ENCODE measurements at places on chromosomes 6 and 20.

GRCh38 chr20:46955601-46956556, 61.2 kb downstream of the EYA2 start:
- DNase-seq, result no peak

GRCh38 chr20:1171461-1172093, 13.2 kb downstream of the TMEM74B start:
- DNase-seq, result peak; percentile 52

GRCh38 chr6:10411971-10412460, 2.9 kb downstream of the TFAP2A start:
- DNase-seq, result peak; percentile 56

GRCh38 chr20:44738813-44739477, 6.7 kb upstream of the KCNK15 start:
- DNase-seq, result peak; percentile 54

DNA sequence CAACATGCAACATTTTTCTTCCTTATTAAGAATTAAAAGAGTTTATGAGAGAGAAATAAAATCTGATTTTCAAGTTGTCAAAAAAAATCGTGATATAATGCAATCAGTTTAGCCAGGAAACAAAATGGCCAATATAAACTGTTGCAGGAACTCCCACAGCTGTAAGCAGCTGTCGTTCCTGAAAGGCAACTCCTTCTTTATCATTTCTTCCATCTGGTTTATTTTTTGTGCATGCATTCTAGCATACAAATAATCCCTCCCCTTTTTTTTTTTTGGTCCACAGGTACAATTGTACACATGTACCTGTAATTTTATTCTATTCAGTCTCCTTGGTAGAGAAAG, 19.7 kb downstream of the TRAF3IP2 start:
- DNase-seq, result no peak

GRCh38 chr20:32987044-32987825, 17.0 kb downstream of the SUN5 start:
- DNase-seq, result no peak

DNA sequence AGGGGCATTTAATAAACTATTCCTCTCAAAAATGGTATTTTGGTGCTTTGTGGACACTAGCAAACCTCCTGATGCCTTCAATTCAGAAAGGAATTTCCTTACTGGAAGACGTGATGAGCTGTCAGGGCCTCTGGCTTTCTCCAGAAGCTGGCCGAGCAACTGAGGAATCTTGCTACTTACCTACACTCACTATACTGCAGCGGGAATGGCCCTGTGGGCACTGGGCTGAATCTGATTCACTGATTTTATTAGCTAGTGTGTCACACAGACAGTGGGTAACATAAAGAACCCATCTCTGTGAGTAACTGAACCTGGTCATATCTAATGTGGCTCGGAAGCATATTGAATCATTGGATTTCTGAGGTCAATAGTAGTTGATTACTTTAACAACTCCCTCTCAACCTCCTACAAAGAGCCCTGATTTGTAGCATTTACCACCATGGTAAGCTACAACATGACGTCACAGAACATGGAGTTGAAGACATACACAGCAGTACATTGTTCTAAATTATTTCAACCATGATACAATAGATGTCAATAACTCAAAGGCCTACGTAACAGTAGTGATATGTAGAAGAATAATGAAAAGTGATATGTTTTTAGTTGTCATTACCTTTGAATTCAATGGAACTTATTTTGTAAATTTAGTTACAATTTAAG, 232.1 kb downstream of the SYNE1 start:
- no peak for DNase-seq

DNA sequence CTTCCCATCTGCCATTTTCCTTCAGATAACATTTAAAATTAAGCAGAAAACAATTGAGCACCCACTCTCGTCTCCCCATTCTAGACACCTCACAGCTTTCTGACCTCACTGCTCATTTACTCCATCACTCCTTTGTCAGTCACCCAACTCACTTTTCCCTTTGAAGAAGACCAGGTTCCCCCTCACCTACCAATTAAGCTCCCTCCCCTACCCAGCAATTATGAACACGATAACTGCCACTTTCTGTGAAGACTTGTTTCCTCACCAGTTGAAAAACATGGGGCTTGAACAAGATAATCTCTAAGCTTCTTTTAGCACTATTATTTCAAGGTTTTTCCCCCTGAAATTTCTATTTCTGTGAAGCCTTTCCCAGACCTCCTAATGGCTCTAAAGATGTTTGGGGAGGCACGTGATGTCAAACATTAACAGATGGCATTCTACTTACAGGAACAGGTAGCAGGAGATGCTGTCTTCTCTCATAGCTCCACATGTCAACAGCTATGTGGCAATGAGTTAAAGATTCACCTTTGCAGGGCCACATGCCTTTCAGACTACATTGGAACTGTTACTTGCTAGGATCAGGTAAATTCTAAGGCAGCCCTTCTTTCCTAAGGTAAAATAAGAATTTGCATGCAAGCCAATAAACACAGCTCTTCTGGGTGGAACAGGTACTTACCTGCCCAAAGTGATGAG, 24.8 kb upstream of the SLA2 start:
- DNase-seq, result no peak

DNA sequence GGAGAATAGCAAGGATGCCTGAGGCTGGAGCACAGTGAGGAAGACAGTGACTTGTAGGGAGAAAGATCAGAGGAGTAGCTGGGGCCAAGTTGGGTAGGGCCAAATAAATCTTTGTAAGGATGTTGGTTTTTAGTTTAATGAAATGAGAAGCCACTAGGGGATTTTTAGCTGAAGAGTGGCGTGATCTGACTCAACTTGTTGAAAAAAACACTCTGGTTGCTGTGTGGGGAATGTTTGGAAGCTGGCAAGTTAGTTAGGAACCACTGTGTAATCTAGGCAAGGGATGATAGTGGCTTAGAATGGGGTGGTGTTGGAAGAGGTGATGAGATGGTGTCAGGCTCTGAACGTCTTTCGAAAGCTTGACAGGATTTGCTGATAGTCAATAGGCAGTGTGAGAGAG, 176.1 kb upstream of the HDDC2 start:
- DNase-seq, result no peak

DNA sequence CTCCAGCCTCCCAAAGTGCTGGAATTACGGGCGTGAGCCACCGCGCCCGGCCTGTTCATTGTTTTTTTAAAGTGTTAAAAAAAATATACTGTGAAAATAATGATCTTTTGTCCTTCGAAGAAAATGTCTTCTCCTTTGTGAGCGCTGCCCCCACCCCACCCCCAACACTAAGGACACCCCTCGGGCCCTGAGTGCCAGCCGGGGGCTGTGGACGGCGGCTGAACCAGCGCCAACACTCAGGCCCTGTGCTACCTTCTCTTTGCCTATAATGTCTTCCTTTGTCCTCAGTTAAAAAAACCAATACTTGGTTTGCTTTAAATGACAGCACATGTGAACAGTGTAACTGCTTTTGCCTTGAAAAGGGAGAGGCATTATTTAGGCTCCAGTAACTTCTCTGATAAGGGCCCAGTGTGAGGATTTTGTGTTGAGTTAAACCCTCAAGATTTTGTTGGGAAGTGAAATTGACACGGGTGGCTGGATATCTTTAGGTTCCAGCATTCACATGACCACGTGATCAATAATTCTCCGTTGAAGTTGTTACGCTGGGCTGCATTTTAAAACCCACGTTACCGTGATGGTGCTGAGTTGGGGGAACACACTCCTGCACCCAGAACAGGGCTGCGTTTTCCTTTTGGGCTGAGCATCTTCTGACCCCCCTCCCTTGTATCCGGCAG, 9.5 kb upstream of the ADRM1 start:
- DNase-seq, result no peak

DNA sequence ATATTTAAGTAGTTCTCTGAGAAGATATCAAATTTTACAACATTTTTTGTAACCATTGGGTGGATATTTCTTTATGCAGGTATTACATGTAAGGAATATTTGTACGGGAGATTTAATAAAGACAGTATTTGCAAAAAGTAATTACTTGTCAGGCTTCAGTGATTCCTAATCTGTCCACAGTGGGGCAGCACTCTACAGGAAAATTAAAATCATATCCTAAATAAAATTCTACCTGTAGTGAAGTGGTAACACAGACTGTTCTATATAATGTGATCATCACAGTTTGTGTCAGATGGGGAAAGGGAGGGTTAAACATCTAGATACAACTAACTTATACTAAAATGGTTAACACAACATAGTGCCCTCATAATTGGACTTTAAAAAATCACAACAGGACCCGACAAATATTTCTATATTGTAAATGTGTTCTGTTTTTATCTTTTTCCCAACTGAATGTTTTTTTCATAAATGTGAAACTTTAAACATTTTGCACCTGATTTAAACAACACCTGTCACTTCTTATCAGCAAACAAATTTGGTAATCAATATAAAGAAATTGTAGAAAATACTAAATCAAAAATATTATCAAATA, 145.6 kb upstream of the MANEA start:
- DNase-seq, result peak; percentile 52

GRCh38 chr6:157845493-157846259, 22.6 kb downstream of the SNX9 start:
- no peak for DNase-seq

DNA sequence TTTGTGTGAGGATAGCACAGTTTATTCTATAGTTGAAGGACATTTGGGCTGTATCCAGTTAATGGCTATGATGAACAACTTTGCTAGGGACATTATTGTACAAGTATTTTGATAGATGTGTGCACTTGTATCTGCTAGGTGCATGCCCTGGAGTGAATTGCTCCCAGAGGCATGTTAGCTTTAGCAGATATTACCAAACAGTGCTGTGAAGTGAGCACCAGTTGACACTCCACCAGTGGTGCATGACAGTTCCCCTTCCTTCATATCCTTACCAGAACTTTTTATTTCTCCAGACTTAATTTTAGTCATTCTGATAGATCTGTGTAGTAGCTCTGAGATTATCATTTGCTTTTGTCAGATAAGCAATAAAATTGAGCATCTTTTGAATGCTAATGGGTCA, 48.9 kb upstream of the ENPP5 start:
- no peak for DNase-seq

- DNase-seq, result no peak
Observed at GRCh38 chr6:113457198-113457597, 399.9 kb upstream of the MARCKS start.

DNA sequence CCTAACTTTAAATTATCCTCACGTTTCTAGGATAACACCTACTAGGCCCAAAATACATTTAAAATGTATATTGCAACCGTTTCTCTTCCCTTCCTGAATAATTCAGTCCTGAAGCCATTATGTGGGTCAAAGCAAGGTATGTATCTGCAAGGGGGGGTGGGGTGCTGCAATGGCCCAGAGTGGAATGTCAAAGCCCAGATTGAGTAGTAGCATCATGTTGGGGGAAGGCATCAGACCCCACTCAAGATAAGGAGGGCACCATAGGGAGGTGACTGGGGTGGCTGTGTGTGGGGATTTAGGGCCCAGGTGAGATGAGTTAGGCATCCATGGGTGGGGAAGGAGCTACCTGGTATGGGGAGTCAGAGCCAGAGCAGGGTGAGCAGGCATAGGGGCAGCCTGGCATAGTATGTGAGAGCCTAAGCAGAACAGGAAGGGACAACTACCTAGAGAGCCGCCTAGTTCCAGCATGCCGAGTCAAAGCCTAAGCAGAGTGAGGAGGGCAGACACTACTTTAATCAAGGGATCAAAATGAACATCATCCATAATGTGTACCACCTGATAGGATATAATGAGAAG, 48.2 kb downstream of the ZNF292 start:
- no peak for DNase-seq

DNA sequence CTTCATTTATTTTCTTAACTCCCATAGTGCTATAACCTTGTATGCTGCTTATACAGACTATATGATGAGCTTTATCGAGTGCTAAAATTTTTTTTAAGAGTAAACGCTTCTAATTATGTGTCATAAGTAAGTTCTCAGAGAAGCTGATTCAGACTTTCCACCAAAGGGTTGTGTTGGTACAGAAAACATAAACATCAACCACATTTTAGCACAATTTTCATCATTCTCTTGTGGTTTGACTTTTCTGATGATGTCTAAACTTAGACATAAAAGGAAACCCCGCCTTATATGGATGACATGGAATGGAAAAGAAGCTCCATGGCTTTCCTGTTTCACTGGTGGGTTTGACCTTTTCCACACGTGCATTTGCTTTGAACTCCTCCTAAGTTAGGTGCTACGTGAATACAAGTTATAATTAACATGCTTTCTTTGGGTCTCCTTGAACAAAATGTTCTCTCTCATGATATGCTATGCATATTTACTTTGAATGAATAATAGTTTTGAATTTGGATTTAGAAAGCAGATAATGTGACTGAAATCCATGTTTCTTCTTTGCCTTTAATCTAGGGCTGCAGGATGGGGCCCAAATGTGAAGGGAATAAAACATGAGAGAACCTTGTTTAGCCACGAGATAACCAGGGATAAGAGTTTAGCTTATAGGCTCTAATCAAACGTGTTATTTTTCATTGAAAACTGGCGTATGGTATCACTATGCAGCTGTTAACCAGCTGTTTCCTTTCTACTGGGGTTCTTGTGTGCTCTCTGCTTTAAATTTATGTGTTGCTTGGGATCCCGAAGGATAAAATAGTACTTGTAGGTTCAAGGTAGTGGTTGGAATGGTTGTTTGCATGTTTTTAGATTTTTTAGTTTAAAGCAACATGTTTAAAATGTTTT, 127.1 kb upstream of the AHI1 start:
- DNase-seq, result no peak

DNA sequence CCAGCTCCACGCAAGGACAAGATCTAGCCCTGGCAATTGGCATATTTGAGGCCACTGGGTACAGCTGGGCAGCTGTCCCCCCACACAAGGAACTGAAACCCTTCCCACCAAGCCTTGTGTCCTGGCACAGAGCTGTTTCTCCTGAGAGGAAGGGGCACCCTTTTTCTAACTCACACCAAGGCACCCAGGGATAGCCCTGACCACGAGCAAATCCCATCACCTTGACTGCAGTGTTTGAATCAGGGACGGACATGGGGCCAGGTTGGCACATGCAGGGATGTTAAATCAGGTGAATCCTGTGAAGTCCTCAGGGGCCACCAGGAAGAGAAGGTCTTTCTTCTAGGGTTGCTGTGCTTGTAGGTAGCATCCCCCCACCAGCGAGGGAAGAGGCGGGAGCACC, 246.6 kb downstream of the PREX1 start:
- DNase-seq, result no peak

DNA sequence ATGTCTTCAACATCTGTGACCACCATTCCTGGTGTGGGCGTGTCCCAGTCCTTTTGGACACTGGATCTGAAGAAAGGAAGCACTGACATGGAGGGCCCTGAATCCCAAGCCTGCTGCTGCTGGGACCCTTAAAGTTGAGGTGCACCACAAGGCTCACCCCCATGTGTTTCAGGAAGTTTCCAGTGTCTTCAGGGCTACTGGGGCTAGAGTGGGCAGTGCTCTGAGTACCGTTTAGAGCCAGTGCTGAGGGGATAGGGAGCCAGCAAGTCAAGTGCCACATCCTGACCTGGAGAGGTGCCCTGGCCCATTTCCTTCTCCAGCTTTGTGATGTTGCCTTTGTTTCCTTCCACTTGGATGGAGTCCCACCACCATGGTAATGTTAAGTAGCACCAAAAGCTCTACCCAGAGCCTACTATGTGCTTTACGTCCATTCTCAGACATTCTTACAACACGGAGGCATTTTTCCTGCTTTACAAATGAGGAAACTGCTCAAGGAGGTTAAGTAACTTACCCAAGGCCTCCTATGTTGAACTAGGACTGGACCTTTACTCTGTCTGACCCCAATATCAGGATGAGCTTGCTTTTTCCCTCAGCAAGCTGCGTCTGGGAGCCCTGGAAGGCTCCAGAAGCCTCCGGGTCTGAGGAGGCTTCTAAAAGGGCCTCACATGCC, 552 bp upstream of the DEF6 start:
- DNase-seq, result no peak

GRCh38 chr6:98467091-98467490, 367.3 kb upstream of the POU3F2 start:
- DNase-seq, result no peak
